ENCODE measurements at places on chromosomes 2 and 18.

DNA sequence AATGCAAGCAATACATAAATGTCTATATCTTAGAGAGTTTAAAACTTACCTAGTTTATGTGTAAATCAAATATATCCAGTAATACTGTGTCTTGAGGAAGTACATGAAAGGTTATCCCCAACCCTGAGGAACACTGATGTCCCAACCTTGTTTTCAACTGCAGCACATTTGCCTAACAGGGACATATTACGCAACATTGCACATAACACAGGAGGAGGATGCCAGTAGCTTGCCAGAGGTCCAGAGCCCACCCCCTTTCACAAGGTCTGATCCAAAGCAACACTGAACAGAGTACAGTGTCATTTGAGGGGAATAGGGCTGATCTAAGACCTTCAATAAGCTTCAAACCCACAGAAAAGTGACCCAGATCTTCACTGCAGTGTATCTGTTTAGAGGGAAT lies 678.5 kb downstream of the ARHGAP15 start:
- no peak for DNase-seq

DNA sequence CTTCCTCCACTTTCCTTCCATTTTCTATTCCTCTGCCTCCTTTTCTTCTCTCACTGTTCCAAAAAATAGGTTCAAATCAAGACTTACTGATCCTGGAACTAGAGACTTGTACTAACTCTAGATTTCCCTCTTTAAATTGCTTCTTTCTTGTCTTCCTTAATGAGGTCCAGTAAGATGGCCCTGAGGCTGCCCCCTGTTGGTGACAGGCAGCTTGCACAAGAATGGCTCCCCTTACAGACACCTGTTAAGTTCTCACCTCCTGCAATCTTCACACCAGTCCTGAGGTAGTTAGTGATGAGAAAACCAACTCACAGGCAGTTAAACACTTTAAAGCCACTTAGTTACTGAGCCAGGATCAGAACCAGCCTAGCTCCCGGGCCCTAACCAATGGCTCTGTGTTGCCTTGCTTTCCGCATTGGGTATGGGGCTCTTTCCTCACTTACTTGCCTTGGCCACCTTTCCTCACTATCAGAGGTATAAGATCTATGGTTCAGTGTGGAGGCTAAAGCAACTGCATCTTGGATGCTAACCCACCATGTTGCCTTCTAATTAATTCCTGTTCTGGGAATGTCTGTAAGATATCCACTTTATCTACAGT lies 130.6 kb downstream of the AKAIN1 start:
- peak; percentile 39 for DNase-seq

DNA sequence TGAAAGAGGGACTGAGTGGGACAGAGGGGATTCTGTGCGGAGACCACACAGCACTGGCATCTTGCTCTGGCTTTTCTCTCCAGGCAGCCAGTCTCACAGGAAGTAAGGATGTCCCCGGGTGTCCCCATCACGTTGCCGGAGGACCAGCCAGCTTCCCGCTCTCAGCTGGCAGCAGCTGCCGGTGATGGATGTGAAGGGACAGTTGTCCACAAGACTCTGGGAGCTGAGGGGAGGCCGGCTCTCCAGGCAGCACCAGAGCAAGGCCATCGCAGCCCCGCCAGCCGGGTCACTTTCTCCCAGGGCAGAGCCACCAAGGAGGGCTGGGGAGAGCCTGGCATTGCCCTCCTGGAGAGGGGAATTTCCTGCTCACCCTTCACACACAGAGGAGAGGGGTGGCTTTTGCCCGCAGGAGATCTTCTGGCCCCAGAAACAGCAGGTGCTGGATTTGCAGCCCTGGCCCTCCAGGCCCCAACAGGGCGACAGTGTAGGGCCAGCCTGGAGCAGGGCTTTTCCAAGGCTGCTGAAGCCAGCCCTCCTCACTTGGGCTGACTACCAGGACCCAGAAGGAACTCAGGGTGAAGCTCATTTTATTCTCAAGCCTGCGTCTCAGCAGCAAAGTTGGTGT lies 24.0 kb upstream of the B3GNT7 start:
- no peak for DNase-seq

DNA sequence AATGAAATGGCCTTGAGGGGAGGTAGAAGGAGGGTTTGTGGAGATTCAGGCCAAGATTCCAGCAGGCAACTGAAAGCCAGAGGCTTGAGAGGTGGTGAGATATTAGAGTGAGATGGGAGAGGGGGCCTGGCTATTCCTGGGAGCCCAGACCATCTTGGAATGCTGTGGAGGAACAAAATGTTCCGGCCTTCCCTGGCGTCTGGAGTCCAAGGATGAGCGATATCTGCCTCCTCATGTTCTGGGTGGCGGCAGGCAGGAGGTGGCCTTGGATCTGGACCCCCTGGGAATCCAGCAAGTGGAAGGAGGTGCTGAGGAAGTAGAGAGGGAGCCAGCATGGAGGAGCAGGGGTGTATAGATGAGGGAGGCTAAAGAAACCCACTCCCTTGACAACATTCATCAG lies 335.9 kb downstream of the CYP26B1 start:
- DNase-seq = no peak

DNA sequence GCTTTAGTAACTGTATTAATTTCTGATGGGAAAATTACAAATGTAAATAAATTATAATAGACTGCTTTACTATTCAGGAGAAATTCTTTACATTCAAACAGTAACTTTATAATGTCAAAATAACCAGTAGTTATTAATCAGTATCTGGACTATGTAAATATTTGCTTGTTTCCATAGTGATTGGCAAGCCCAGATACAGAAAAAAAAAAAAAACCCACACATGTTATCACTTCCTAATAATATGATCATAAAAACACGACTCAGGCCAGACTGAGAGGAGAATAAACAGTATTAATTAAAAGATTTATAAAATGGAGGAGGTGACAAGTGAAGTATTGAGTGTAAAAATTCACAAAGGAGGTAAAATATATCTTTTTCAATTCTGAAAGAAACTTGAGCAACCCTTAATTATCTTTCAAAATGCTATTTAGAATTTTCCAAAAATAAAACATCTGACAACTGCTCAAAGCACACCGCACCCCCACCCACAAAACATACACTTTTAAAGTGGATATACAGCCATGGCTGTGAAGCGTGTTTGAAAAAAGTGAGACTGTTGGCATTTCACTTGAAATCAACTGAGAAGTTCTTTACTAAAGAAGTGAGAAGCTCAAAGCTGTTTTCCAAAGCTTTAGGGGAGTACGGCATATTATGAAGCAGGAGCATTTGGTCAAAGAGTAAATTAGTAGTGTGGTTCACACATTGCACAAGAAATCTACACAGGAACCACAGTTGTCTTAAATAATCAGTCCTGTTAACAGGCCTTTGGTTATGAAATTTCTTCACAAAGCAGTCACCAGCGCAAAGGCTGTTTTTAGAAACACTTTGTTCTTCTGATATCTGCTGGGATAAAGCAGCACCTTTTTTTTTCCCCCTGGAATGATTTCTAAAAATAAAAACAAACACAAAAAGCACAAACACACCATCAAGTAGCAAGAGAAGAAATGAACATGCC lies 475.8 kb downstream of the TXNL1 start:
- no peak for DNase-seq

GRCh38 chr2:240205772-240206171 lies 65.3 kb upstream of the OTOS start:
- DNase-seq = no peak

Measured in ELF-1 (cell line).